ENCODE measurements at places on chromosomes 2 and 18. TPM values are rescaled to one million over a fixed set of nuclear protein-coding genes. Genes with fewer than 3 reads are reported as not detected.
A peak's percentile ranks its signal among the peaks of the same experiment; 100 is the strongest.

Gene HADHB
- polyA plus RNA-seq = 74.9 TPM

Gene SERPINB13
- polyA plus RNA-seq = not detected

Gene TBR1
- not detected for polyA plus RNA-seq

Gene CPLX4
- not detected for polyA plus RNA-seq

Gene CREG2
- polyA plus RNA-seq = not detected

Gene SERPINB4
- not detected for polyA plus RNA-seq

Gene NGEF
- polyA plus RNA-seq = not detected

Gene CACNB4
- not detected for polyA plus RNA-seq

Gene RGPD4
- not detected for polyA plus RNA-seq

Gene SLC11A1
- 0.66 TPM for polyA plus RNA-seq

Gene DOK6
- 0.30 TPM for polyA plus RNA-seq

- peaks cover 5% of the 10 kb centered on the region for H3K4me1 ChIP-seq
- no peak overlapping the region for H3K4me3 ChIP-seq
- H3K27ac ChIP-seq = no peak overlapping the region
- no peaks in the 10 kb centered on the region for H3K27me3 ChIP-seq
- no peak for DNase-seq
Observed at GRCh38 chr18:9206421-9206820, 69.8 kb downstream of the ANKRD12 start.

GRCh38 chr18:57982372-57983021 lies 61.5 kb upstream of the NEDD4L start:
- no peaks in the 10 kb centered on the region for H3K4me1 ChIP-seq
- H3K27me3 ChIP-seq = peaks cover 2% of the 10 kb centered on the region
- no peak overlapping the region for H3K4me3 ChIP-seq
- H3K27ac ChIP-seq = no peak overlapping the region
- H3K36me3 ChIP-seq = no peaks in the 10 kb centered on the region

DNA sequence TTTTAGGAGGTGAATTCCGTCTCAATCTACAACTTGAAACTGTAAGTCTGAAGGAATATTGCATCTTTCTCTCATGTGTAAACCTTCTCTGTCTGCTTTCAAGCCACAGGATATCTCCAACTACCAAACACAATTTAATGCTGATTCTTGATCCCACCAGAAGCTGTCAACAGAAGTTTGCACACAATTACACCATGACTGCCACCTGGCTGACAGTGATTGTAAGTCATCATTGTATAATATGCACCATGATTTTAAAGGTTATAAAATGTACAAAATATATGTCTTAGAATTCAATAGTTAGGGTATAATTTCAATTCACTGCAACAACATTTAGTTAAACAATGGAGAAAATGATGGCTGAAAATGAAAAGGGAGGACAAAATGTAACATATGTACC lies 18.4 kb downstream of the PREPL start:
- H3K27me3 ChIP-seq = no peaks in the 10 kb centered on the region
- H3K4me3 ChIP-seq = no peak overlapping the region
- peak; percentile 13 for DNase-seq
- no peaks in the 10 kb centered on the region for H3K4me1 ChIP-seq
- H3K36me3 ChIP-seq = peaks cover 16% of the 10 kb centered on the region
- no peak overlapping the region for H3K27ac ChIP-seq

- no peaks in the 10 kb centered on the region for H3K36me3 ChIP-seq
- H3K4me1 ChIP-seq = no peaks in the 10 kb centered on the region
- H3K4me3 ChIP-seq = no peak overlapping the region
- no peak for DNase-seq
Observed at GRCh38 chr2:66202586-66202985, 232.3 kb upstream of the MEIS1 start.

DNA sequence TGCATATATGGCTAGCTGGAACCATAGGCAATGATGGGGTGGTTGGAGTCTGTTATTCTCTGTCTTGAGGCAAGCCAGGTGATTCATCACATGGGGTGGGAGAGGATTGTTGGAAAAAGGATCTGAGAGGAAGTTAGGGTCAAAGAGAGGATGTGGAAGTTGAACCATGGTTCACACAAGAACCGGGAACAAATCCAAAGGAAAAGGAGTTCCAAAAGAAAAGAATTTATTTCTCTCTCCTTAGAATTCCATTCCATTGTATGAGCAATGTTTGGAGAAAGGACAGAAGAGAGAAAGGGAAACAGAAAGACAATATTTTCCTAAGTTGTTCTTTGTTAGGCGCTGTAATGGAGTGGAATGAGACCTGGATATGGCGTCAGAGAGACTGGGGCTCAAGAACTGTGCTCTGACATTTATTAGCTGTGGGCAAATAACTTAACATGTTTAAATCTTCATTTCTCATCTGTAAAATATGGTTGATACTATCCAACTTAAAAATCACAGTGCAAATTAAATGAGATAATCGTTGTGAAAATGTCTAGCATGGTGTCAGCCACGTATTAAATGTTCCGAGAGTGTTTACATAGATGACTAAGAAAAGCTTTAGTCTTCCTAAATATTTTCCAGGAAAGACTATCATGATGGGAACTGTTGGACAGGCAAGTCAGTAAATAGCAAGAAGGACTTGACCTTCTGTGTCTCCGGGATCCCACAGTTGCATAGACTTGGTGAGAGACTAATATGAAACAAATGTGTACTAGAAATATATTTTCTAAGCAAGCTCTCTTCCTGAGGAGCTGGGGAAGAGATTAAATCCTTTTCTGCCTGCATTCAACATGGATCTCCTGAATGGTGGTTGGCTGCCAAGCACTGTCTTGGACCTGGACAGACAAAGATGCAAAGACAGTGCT lies 71.4 kb downstream of the TRIB2 start:
- DNase-seq = no peak
- no peak overlapping the region for H3K27ac ChIP-seq
- peaks cover 2% of the 10 kb centered on the region for H3K27me3 ChIP-seq
- no peaks in the 10 kb centered on the region for H3K4me1 ChIP-seq
- H3K36me3 ChIP-seq = no peaks in the 10 kb centered on the region
- H3K4me3 ChIP-seq = no peak overlapping the region

DNA sequence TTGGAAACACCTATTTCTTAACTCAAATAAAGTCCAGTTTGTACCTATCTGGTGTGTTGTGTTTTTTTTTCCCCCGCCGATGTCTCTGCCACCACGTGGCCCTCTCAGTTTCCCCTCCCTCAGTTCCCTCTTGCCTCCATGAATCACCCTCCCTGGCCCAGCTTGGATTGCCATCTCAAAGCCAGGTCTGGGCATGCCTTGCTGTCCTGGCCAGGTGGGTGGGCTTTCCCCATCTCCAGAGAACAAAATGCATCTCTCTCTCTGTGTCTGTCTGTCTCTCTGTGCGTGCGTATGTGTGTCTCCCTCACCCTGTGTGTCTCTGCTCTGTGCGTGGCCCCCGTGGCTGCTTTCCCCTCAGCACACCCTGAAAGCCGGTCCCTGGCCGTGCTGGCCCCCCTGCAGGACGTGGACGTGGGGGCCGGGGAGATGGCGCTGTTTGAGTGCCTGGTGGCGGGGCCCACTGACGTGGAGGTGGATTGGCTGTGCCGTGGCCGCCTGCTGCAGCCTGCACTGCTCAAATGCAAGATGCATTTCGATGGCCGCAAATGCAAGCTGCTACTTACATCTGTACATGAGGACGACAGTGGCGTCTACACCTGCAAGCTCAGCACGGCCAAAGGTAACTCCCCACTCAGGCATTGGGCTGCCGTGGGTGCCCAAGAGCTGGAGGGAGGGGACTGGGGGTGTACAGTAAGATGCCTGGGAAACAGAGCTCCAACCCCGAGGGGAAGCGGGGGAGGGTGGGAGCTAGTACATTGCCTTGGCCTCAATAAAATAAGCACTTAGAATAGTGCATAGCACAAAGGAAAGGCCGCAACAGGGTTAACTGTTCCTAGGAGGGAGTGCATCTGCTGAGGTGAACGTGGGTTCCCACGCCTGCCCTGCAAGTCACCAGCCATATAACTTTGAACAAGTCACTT lies 31.6 kb upstream of the GMPPA start:
- H3K4me3 ChIP-seq = no peak overlapping the region
- H3K4me1 ChIP-seq = no peaks in the 10 kb centered on the region
- H3K36me3 ChIP-seq = no peaks in the 10 kb centered on the region
- DNase-seq = no peak
- no peaks in the 10 kb centered on the region for H3K27me3 ChIP-seq

DNA sequence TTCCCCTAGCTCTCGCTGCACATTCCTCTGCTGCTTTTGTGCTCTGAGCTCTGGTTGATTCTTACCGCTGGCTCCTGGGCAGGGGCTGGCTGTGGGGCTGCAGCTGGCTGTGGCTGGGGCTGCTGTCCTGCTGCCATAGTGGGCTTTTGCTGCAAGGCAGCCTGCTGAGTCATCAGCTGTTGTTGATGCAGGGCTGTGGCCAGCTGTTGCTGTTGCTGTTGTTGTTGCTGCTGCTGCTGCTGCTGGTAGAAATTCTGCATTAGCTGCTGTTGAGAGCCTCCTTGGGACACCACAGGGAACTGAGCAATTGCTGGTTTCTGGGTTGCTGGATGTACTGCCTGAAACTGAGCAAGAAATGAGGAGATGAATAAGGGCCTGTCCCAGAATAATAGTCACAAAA lies 77.2 kb upstream of the NFU1 start:
- H3K36me3 ChIP-seq = peaks cover 42% of the 10 kb centered on the region
- H3K4me1 ChIP-seq = peaks cover 14% of the 10 kb centered on the region
- no peak overlapping the region for H3K4me3 ChIP-seq
- peak overlapping the region; percentile 55 for H3K27ac ChIP-seq
- DNase-seq = no peak

DNA sequence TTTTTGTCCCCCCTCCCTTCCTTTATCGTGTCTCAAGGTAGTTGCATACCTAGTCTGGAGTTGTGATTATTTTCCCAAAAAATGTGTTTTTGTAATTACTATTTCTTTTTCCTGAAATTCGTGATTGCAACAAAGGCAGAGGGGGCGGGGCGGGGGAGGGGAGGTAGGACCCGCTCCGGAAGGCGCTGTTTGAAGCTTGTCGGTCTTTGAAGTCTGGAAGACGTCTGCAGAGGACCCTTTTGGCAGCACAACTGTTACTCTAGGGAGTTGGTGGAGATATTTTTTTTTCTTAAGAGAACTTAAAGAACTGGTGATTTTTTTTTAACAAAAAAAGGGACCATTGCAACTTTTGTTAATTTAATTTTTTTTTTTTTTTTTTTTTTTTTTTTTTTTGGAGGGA lies 2.1 kb downstream of the SOX11 start:
- no peak for DNase-seq
- H3K4me1 ChIP-seq = peaks cover 2% of the 10 kb centered on the region
- no peak overlapping the region for H3K27ac ChIP-seq
- H3K27me3 ChIP-seq = peaks cover 24% of the 10 kb centered on the region
- H3K36me3 ChIP-seq = peaks cover 6% of the 10 kb centered on the region

GRCh38 chr18:79609841-79610281 lies 69.7 kb upstream of the CTDP1 start:
- no peaks in the 10 kb centered on the region for H3K27me3 ChIP-seq
- H3K27ac ChIP-seq = no peak overlapping the region
- H3K4me3 ChIP-seq = no peak overlapping the region
- no peaks in the 10 kb centered on the region for H3K4me1 ChIP-seq

DNA sequence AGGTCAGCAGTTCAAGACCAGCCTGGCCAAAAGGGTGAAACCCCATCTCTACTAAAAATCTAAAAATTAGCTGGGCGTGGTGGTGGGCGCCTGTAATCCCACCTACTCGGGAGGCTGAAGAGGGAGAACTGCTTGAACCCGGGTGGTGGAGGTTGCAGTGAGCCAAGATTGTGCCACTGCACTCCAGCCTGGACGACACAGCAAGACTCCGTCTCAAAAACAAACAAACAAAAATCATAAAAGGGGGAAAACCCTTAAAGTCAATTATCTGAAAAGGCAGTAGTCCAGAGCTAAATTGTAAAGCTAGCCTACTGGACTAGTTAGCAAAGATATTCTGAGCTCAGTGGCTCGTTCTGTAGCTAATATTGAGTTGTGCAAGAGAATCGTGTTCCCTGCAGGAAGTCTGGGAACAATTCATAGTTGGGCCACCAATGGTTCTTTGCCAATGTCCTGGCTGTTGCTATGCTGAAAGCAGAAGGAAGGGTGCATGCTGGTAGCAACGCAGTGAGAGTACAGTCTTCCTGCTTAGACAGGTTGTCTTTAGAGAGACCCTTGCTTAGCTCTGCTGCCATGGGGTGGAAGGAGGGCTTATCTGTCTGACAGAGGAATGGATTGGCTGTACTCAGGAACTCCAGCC lies 4.3 kb downstream of the TGOLN2 start:
- peaks cover 40% of the 10 kb centered on the region for H3K36me3 ChIP-seq
- H3K4me1 ChIP-seq = peaks cover 92% of the 10 kb centered on the region
- peaks cover 23% of the 10 kb centered on the region for H3K27me3 ChIP-seq
- H3K27ac ChIP-seq = no peak overlapping the region

GRCh38 chr18:79533591-79533990 lies 137.9 kb downstream of the NFATC1 start:
- no peaks in the 10 kb centered on the region for H3K4me1 ChIP-seq
- no peak overlapping the region for H3K4me3 ChIP-seq
- DNase-seq = no peak
- H3K27ac ChIP-seq = no peak overlapping the region
- peaks cover 5% of the 10 kb centered on the region for H3K27me3 ChIP-seq

GRCh38 chr18:32011193-32011592 lies 7.4 kb upstream of the RNF125 start:
- H3K4me1 ChIP-seq = peaks cover 12% of the 10 kb centered on the region
- peaks cover 6% of the 10 kb centered on the region for H3K36me3 ChIP-seq
- no peaks in the 10 kb centered on the region for H3K27me3 ChIP-seq

GRCh38 chr2:199197448-199197847 lies 260.3 kb downstream of the SATB2 start:
- H3K36me3 ChIP-seq = no peaks in the 10 kb centered on the region
- H3K4me1 ChIP-seq = no peaks in the 10 kb centered on the region
- DNase-seq = no peak
- H3K27ac ChIP-seq = no peak overlapping the region
- no peak overlapping the region for H3K4me3 ChIP-seq
- no peaks in the 10 kb centered on the region for H3K27me3 ChIP-seq

DNA sequence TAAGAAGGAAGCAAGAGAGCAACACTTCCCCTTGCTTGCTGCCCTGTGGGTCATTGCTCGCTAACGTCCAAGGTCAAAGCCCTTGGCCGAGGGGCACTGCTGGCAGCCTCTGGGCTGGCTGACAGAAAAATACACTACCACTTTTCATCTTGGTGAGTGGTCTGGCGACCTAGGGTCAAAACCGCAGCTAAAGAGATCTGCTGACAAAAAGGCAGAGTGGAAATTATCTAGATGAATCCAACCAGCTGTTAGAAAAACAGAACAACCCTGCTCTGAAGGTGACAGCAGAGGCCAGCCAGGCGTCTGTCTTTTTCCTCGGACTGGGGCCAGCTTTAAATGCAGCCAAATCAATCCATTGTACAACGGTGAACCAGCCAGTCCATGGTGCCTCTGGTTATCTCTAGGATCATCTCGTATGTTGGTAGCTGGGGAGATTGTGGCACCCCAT lies 92.6 kb downstream of the CD8B2 start:
- H3K36me3 ChIP-seq = no peaks in the 10 kb centered on the region
- no peak overlapping the region for H3K4me3 ChIP-seq
- peaks cover 19% of the 10 kb centered on the region for H3K4me1 ChIP-seq
- H3K27me3 ChIP-seq = peaks cover 8% of the 10 kb centered on the region
- no peak overlapping the region for H3K27ac ChIP-seq

GRCh38 chr2:226299771-226300170 lies 499.8 kb downstream of the IRS1 start:
- H3K27me3 ChIP-seq = no peaks in the 10 kb centered on the region
- no peak overlapping the region for H3K27ac ChIP-seq
- no peak for DNase-seq
- H3K4me1 ChIP-seq = no peaks in the 10 kb centered on the region
- H3K4me3 ChIP-seq = no peak overlapping the region
